ENCODE measurements at places on chromosomes 3 and 15.

DNA sequence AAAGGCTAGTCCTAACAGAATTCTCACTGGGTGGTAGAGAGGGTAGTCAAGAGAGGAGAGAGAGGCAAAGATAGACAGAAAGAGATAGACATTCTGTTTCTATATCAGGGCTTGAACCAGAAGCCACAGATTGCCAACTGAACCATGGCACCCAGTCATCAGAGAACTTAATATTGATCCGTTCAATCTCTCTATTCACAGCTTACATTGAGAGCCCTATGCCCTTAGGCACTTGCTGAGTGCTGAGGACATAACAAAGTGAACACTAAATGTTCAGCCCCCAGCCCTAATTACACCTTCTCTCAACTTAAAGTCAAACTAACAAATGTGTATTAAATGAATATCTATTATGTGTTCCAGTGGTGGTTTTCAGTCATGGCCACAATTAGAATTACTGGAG is 124.1 kb downstream of the FILIP1L start:
- no peak for DNase-seq

- no peak for DNase-seq
Measured at GRCh38 chr3:149077628-149078027, 8.7 kb downstream of the HLTF start.

DNA sequence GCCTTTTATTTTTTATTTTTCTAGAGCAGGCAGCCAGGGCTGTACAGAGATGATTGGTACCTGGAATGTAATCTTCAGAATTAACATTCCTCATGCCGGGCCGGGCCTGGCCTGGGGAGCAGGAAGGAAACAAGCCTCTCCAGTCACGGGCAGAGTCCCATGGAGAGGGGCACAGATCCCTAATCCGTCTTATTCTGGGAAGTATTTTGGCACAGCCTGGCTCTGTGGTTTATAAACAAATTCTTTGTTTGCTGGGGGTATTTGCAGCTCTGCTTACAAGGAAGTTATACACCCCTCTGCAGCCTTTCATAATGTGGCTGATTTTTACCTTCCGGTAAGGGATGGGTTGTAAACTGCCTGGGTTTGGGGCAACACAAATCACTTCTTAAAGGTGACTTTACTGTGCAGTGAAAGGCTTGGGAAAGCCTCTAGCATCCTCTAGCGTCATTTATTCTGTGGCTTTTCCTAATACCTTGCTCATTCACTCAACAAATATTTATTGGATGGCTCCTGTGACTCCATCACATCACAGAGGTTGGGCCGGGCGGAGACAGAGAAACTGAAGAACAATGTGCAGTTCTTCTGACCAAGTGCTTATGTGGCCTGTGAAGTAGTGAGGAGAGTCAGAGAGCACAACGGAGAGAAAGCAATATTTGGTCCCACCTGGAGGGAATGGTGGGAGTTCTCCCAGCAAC is 2.7 kb downstream of the SLC6A20 start:
- no peak for DNase-seq

DNA sequence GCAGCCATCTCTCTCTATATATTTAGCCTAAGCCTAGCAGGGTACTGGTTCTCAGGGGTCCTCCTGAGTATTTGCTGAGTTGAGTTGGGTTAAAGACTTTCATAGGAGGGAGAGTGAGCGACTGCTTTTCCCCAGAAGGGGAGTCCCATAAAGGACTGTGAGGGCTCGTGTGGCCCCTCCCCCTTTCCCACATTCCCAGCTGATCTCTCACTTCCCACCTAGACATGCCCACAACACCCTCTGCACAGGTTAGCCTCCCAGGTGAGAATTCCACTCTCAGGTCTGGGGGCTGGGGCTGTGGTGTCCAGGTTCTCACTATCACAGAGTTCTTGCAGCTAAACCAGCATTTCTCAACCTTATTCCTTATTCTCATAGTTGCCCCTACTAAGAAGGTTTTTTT is 15.8 kb downstream of the EPHB1 start:
- no peak for DNase-seq

DNA sequence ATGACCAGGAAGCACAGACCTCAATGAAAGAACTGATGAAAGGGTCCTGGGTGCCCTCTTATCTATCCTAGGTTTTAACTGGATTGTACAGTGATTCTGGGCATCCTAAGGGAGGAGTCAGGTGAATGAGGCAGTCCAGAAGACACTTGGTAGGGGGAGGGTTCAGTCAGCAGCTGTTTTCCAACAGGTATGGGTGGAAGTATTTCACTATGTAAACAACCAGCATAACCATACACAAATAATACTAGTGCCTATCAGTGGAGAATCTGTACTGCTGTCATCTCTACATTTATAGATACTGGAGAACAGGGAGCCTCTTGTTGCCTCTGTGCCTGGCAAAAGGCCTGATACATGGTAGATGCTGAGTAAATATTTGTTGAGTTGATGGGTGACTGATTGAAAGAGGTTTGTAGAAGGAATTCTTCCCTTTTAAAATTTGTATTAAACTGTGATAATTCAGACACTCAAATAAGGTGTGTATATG is 328.5 kb downstream of the RBMS3 start:
- no peak for DNase-seq

Measured in activated CD4-positive, CD25-positive, alpha-beta regulatory T cell treated with anti-CD3 and anti-CD28 coated beads, Interleukin-2, amount 50 U/mL, for 16 hours (primary cell).